DMS 273 treated with DMSO at 0.1 percent for 48 hours (cell line): ENCODE measurements at places on chromosomes 2 and 18.

DNA sequence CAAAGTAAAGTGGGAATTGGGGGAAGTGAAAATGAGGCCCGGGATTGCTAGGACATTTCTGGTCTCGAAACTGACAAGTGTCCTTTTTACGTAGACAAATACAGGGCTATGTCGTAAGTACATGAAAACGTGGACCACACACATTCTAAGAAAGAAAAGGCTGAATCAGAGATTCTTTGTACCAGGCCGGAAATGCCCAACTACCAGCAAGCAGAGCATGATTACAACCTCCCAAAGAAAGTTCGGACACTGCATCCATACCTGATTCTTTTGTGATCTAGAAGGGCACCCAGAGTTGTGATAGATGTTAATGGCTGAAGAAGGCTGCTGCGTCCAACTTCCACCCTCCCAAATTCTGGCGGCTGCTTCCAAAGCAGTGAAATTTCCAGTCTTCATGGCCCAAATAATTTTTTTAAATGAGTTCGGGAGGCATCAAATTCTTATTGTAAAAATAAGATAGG, 1.7 kb downstream of the RBMS1 start:
- no peak for DNase-seq

- DNase-seq, result no peak
These were observed 740 bp downstream of the CHMP3 start for GRCh38 chr2:86562485-86562921.

DNA sequence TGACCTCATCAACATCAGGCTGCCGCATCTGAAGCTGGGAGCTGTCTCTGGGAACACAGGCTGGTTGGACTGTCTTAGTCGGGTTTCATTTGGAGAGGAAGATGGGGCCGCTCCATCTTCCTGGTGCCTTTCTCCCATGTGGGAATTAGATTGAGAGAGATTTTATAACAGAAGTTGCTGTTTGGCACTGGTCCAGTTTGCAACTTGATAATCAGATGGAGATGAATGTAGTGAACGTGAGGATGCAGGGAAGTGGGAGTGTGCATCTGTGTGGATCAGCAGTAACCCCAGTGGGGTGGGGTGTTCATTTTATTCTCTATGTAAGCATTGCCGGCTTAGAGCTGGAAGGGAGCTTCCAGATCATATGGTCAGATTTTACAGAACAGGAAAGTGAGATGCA, 250.9 kb downstream of the DCDC2C start:
- no peak for DNase-seq

DNA sequence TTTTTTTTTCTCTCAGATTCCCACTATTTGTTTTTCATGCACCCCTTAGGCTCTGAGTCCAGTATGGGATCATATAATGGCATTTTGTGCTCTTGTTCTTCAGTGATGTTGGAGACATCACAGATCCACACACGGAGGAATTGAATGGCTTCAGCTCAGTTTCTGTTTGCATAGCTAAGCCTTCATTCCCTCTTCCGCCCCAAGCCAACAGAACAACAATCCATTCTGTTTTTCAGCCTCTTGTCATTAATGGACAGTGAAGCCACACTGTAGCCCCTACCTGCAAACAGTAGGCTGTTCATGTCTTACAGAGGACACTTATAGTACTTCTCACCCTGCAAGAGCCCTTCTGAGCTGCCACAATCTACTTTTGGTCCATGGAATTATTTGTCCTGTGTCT, 64.0 kb upstream of the ZSWIM2 start:
- DNase-seq, result no peak

- DNase-seq, result no peak
These were observed 6.1 kb downstream of the FBXO11 start for GRCh38 chr2:47899915-47900816.

DNA sequence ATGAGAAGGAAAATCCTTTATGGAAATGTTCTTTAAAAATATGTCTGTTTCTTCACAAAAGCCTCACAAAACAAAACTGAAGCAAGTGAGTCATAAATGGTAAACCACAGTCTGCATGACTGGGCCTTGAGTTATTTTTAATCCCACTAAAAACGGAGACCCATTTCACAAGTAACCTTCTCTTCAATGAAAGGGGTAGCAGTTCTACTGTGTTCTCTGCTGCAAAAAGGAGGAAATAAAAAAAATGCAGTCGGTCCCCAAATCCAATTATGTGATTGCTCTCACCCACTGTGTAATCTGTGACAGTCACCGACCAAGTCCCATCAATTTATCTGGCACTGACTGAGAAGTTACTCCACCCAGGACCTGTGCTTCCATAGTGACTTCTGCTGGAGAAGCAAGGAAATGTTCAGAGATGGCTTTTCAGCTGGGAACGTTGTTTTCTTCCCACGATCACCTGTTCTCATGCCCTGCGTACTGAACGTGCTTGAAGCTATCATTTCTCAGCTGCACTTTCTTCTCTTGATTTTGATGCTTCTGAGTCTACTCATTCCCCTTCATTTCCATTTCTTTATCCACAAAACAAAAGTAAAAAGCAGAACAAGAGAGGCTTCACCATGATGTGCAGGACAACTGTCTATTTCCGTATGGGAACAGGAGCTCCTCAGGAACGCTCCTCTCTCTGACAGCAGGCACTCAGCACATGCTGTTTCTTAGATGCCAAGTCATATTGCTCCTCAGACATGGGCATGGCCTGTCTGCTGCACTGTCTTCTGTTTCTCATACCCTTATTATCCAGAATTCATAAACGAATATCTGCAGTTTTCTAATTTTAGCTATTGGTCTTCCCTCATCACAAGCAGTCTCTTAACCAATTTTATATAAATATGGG, 80.0 kb upstream of the TMEM200C start:
- no peak for DNase-seq

DNA sequence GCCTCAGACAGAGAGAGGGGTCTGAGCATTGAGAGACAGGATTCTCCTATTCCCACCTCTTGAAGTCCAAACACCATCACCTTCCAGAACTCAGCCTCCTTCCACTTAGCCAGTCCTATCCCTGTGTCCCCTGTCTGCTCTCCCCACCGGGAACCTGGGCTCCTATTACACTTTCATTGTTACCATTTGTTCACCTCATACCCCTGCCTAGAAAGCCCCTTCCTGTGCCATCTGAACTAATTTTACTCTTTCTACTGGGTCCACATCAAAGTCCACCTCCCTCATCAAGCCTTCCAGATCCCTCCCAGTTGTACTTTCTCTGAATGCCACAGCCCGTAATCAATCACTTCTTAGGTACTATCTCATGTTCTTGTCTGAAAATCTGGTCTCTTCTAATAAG, 220.6 kb downstream of the ZBTB7C start:
- no peak for DNase-seq
